ENCODE measurements at places on chromosomes 1 and 21. TPM values are rescaled to one million over a fixed set of nuclear protein-coding genes. Genes with fewer than 3 reads are reported as not detected.

STRIP1 gene
- 50.6 TPM for total RNA-seq

ANKRD35 gene
- total RNA-seq, result 4.1 TPM

ITGB2 gene
- total RNA-seq, result 21.8 TPM

- H3K36me3 ChIP-seq, result no peaks in the 10 kb centered on the region
- no peak overlapping the region for H3K4me3 ChIP-seq
- DNase-seq, result no peak
- H3K27ac ChIP-seq, result no peak overlapping the region
Observed at GRCh38 chr21:45869121-45870007, 112.2 kb upstream of the COL6A1 start.

DNA sequence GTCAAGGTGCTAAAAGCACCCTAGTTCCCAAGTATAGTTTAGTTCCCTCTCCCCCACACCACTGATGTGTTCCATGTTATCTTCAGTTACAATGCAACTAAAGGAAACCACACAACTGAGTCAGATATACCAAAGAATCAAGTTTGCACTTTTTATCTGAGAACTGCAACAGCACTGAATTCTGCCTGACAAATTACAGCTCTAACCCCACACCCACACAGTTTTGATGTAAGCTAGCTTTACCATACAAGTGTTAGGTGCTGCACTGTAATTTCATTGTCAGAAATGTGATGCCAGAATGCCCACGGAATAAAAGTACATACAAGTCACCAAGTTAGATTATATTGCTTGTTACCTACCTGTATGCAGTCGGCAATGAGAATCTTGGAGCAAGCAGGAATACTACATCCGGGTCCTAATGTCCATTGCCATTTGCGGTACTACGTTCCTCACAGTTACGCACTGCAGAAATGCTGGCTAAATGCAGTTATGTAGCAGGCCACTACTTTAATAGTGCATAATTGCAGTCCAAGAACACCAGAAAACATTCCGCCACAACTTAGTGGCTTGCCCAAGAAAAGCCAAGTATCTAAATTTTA, 12.1 kb downstream of the SFPQ start:
- no peaks in the 10 kb centered on the region for H3K36me3 ChIP-seq
- DNase-seq, result no peak
- H3K4me1 ChIP-seq, result peaks cover 5% of the 10 kb centered on the region
- H3K27ac ChIP-seq, result no peak overlapping the region
- H3K4me3 ChIP-seq, result no peak overlapping the region
- no peaks in the 10 kb centered on the region for H3K27me3 ChIP-seq

DNA sequence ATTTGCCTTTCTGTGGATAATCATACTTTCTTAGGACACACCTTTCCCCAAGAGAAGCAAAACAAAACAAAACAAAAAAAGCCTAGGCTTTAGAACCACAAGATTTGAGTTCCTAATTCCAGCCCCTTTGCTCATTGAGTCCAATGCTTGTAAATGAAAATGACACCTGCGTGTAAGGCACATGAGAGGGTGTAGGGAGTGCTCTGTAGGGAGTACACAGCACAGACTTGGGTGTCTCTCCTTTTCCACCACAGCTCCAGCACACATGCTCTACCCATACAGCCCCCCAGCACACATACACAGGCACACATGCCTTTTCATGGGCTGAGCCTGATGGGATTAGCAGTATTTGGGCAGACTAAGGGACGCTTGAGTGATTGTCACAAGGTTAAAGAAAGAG, 9.2 kb upstream of the NGF start:
- no peak for DNase-seq
- no peak overlapping the region for H3K4me3 ChIP-seq
- H3K27ac ChIP-seq, result no peak overlapping the region
- H3K36me3 ChIP-seq, result no peaks in the 10 kb centered on the region
- H3K27me3 ChIP-seq, result no peaks in the 10 kb centered on the region

DNA sequence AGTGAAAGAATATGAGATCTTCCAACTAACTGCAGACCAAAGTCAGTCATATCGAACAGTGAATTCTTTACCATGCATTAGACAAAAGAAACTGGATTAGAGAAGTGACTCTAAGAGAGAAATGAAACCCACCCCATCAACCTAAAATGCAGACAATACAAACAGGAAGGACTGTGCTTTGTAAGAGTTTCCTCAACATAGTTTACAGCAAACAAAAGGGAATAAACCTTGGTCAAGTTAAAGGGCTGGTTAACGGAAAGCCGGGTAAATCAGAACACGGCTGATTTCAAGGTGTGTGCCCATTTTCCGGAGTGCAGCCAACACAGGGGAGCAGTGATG, 39.2 kb downstream of the SIPA1L2 start:
- H3K36me3 ChIP-seq, result no peaks in the 10 kb centered on the region
- H3K4me1 ChIP-seq, result no peaks in the 10 kb centered on the region
- no peak for DNase-seq
- H3K4me3 ChIP-seq, result no peak overlapping the region
- no peak overlapping the region for H3K27ac ChIP-seq

DNA sequence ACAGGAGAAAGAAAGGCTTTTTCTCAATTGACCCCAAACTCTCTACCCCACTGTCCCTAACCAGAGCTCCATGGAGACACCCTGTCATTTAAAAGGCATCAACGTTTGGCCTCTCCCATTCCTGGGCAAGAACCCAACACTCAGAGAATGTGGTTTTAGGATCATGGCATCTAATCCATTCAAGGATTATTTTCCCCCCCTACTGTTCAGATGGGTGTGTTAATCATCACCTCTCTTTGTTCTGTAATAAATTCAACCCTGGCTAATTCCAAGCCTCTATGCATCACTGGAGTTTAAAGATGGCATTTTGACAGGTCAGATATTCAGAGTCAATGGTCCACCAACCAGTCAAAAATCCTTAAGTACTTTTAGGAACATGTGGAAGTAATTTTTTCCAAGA, 42.7 kb downstream of the TBX15 start:
- H3K27me3 ChIP-seq, result no peaks in the 10 kb centered on the region
- DNase-seq, result no peak
- no peak overlapping the region for H3K27ac ChIP-seq
- H3K4me1 ChIP-seq, result no peaks in the 10 kb centered on the region

GRCh38 chr1:178628637-178629251, 96.3 kb upstream of the RALGPS2 start:
- DNase-seq, result no peak
- no peaks in the 10 kb centered on the region for H3K4me1 ChIP-seq
- no peak overlapping the region for H3K27ac ChIP-seq
- H3K27me3 ChIP-seq, result no peaks in the 10 kb centered on the region
- H3K36me3 ChIP-seq, result no peaks in the 10 kb centered on the region
- no peak overlapping the region for H3K4me3 ChIP-seq

DNA sequence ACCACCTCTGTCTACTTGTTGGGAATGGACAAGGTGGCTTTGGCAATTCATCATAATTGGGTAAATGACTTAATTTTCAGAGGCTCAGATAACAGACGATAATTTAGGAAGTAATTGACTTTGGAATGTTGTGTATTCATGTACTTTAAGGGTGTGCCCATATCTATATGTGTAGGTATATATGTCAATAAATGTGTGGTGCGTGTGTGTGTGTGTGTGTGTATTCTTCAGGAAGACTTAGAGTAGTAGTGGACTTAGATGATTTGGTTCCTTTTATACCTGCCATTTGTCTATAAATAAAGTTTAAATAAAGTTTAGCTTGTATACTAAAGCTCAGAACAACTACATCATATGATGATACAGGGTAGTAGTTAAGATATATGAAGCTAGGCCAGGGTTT, 20.0 kb upstream of the JUN start:
- H3K27ac ChIP-seq, result no peak overlapping the region
- H3K27me3 ChIP-seq, result no peaks in the 10 kb centered on the region
- DNase-seq, result no peak
- no peaks in the 10 kb centered on the region for H3K36me3 ChIP-seq
- no peaks in the 10 kb centered on the region for H3K4me1 ChIP-seq

GRCh38 chr1:23101887-23102286, 66.8 kb downstream of the LUZP1 start:
- peak overlapping the region; percentile 55 for H3K27ac ChIP-seq
- no peaks in the 10 kb centered on the region for H3K27me3 ChIP-seq
- no peak for DNase-seq
- H3K4me3 ChIP-seq, result no peak overlapping the region

DNA sequence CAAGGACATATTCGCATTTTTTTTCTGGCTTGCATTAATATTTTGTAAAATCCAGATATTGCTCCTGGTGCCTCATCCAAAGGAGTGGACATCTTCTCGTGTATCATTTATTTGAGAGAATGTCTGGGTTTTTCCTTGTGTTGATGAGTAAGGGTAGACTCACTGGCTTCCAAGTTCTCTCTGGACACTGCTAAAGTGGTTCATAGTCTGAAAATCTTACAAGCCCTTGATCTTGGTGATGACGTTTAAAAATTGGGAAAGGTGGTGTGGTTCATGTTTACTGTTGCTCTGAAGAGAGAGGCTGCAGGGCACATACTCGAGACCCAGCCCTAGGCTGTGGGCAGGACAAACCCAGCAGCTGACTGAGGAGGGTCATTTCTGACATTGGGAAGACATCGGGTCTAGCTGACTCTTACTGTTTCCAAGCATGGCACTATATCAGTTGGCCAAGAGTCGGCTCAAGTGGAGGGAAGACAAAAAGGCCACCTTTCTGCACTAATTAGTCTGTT, 296.2 kb downstream of the LMX1A start:
- no peaks in the 10 kb centered on the region for H3K4me1 ChIP-seq
- H3K27ac ChIP-seq, result no peak overlapping the region
- no peak overlapping the region for H3K4me3 ChIP-seq

- no peak overlapping the region for H3K4me3 ChIP-seq
- no peaks in the 10 kb centered on the region for H3K4me1 ChIP-seq
- no peak for DNase-seq
- H3K27me3 ChIP-seq, result no peaks in the 10 kb centered on the region
Observed at GRCh38 chr1:113178522-113178921, 105.5 kb downstream of the LRIG2 start.

DNA sequence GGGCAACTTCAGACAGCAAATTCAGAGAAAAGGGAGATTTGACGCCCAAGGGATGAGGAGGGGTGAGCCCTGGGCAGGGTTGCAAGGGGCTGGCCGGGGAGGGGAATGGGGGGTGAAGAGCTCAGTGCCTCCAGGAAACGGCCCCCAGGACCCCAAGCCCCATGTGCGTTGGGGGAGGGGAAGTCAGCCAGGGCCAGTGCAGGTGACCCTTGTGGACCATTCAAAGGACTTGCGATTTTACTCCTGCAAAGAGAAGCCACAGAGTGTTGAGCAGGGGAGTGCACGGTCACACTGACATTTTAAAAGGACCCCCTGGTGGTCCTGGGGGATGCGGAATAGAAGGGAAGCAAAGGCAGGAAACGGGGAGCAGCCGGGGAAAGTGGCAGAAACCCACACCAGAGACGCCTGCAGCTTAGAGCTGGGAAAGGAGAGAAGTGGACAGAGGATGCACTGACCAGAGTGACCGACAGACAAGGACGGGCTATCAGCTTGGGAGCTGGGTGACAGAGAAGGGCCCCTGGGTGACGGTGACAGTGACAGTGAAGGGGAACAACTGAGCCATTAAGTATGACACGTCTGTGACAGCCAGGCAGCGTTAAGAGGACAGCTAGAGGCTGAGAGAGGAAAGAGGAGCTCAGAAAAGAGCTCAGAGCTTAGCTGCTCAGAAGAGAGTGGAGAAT, 54.0 kb upstream of the TMEM51 start:
- H3K27me3 ChIP-seq, result no peaks in the 10 kb centered on the region
- DNase-seq, result no peak
- no peaks in the 10 kb centered on the region for H3K4me1 ChIP-seq
- H3K36me3 ChIP-seq, result no peaks in the 10 kb centered on the region
- no peak overlapping the region for H3K4me3 ChIP-seq

DNA sequence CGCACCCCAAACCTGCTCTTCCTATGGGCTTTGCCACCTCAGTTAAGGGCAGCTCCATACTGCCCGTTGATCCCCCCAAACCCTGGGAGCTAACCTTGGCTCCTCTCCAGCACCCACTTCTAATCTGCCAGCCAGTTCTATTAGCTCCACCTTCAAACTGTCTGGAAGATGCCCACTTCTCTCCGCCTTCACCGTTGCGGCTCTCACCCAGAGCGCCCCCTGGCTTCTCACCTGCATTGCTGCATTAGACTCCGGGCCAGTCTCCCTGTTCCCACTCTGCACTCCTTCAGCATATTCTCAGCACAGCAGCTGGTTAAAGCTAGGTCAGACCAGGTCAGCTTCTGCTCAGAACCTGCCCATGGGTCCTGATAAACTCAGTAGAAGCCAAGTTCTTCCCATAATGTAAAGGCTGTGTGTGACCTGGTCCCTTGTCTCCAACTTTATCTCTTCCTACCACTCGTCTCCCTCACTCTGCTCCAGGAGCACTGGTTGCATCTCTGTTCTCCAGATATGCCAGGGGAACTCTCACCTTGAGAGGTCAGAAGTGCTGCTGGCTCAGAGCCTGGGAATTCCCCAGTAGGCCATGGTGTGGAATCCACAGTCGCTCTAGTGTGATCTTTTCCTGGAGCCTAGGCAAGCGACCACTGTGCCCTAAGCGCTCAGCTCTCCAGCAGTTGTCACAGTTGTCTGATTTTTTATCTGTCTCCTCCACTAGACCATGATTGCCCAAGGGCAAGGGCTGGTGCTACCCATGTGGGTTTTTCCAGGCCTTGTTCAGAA, 150.3 kb downstream of the HMGB4 start:
- H3K36me3 ChIP-seq, result no peaks in the 10 kb centered on the region
- no peak overlapping the region for H3K27ac ChIP-seq
- no peaks in the 10 kb centered on the region for H3K4me1 ChIP-seq
- H3K27me3 ChIP-seq, result no peaks in the 10 kb centered on the region

DNA sequence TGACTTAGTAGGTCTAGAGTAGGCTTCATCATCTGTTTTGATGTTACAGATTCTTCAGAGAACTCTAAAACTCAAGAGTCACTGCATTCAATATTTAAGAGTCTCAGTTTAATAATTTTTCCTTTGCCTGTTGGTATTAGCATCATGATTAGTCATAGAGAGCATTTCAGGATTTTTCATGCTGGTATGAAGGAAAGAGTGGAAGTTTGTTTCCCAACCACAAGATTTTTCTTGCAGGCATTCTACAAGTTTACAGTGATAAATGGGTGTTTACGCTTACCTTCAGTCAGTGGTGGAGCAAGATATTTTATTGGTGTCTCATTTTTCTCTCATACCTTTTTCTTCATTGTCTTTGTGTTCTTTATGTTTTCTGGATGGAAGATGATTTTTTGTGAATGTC, 58.4 kb upstream of the MYOCOS start:
- H3K36me3 ChIP-seq, result no peaks in the 10 kb centered on the region
- DNase-seq, result no peak
- no peaks in the 10 kb centered on the region for H3K27me3 ChIP-seq
- H3K27ac ChIP-seq, result no peak overlapping the region
- H3K4me1 ChIP-seq, result no peaks in the 10 kb centered on the region

GRCh38 chr1:202579806-202580205, 130.4 kb downstream of the SYT2 start:
- H3K27me3 ChIP-seq, result no peaks in the 10 kb centered on the region
- no peaks in the 10 kb centered on the region for H3K36me3 ChIP-seq
- H3K4me3 ChIP-seq, result no peak overlapping the region
- DNase-seq, result peak; percentile 59

Measured in uterus (tissue), 4 donors.